ENCODE measurements at places on chromosomes 7 and 10. TPM values are rescaled to one million over a fixed set of nuclear protein-coding genes. Genes with fewer than 3 reads are reported as not detected.
A peak's percentile ranks its signal among the peaks of the same experiment; 100 is the strongest.

GRCh38 chr10:96639899-96640298 lies 53.1 kb upstream of the TM9SF3 start:
- DNase-seq = no peak

DNA sequence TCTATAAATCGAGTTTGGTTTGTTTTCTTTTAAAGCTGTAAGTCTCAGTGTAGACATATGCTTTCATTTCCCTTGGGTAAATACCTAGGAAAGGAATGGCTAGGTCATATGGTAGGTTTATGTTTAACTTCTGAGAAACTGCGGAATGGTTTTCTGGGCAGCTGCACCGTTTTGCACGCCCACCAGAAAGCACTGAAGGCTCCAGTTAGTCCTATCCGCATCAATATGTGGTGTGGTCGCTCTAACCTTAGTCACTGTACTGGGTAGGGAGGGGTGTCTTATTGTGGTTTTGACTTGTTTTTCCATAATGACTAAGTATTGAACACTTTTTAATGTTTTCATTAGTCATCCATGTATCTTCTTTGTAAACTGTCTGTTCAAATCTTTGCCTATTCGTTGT lies 279.5 kb upstream of the AKR1E2 start:
- DNase-seq = peak; percentile 57

DNA sequence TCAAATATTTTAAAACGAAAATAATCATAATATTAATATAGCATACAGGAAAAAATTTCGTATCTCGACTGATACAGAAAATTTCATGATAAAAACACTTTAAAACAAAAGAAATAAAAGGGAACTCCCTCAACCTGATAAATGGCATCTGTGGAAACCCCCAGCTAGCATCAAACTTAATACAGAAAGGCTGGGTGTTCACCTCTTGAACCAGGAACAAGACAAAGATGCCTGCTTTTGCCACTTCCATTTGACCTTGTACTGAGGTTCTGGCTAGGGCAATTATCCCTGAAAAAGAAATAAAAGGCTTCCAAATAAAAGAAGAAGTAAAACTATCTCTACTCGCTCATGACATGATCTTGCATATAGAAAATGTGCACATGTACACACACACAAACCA lies 2.5 kb upstream of the ALOX5 start:
- DNase-seq = no peak

GNAI1 gene
- 105 TPM for total RNA-seq

TEX36 gene
- total RNA-seq = not detected
